ENCODE measurements at places on chromosomes 16 and 17.

DNA sequence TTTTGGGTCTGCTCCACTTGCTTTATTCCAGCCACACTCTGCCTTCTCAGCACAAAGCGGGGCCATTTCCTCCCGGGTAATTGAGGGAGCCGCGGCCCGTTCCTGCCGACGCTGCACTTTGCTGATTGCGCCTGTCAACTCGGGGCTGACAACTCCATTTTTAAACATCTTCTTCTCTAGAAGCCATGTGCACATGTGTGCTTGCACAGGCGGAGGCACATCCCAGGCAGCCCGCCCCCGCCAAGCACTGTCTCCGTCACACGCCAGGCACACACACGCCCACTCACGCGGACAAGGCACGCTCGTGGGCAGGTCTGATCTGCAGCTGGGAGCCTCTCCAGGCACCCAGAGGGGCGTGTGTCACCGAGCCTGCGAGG lies 63.2 kb downstream of the ENGASE start:
- DNase-seq, result no peak

DNA sequence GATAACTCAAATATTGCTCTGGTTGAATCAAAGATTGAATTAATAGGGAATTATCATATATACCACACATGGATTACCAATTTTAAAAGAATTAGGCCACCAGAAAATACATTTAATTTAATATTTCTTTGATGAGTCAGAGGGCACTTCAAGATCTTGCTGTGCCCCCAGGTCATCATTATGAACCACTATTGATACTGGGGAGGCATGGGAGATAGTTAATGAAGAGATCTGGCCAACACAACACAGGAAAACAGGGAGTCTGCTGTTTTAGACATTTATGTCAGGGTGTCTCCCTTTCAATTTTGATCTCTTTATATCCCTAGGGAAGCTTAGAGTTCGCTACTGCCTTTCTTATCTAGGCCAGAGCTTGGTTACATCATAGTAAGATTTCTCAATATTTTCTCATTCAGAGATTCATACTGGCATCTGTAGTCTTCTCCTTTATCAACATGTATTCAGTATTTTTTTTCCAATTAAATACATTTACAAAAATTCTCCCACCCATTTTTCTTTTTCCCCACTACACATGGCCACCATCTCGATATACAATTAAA lies 158.3 kb upstream of the ZFHX3 start:
- no peak for DNase-seq

DNA sequence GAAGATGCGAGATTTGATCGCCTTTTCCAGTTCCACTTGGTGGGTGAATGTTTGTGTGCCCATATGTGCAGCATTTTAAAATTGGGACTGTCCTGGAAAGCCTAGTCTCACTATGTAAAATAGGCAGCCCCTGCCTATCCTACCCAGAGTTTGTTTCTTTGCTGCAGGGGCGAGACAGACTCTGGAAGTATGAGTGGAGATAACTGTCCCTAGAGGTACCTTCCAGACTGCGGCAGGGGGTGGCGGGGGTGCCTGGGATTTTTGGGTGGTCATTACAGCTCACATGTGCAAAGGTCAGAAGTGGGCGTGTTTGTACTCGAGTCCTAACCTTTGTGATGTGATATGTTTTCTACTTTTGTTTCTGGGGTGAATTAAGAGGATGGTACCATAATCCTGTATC lies 36.6 kb downstream of the MPRIP start:
- no peak for DNase-seq

- DNase-seq, result no peak
These were observed at the start of gene TMEM204 for GRCh38 chr16:1533443-1533951. Gene TMEM204, plus strand, starts transcription at chr16:1533666. Its CDS starts 610 bp downstream, at chr16:1534276.

DNA sequence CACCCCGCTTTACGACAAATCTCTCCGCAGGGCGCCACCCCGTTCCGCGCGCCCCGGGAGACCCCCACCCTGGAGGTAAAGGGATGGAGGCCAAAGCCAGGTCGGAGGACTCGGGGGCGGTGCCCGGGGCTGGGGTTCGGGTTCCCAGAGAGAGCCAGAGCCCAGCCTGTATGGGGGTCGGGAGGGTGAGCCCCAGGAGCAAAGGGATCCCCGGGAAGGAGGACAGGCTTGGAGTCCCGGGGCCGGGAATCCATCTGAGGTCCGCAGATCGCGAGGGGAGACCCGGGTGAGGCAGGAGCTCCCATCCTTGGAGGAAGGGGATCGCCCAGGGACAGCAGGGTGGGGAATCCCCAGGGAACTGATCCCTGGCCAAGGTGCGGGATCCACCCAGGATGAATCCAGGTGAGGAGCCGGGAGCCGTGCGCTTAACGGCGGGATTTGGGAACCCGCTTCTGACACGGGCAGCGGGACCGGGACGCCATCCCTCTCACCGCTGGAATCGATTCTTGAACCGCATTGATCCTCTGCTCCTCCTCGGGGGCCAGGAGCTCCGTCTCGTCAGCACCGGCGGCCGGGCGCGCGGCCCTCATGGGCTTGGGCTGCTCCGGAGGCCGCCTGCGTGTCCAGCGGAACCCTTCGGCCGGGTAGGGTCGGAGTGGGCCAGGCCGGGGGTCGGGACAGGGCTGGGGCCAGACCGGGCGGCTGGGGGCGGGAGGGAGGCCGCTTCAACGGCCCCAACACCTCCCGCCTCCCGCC lies at the start of gene MMD:
MMD (minus strand) TSS at position 657 of the 756 bp plus-strand sequence; CDS start at position 517, 140 bp downstream.
- peak; percentile 51 for DNase-seq

- peak; percentile 44 for DNase-seq
These were observed 103.1 kb downstream of the STX8 start for GRCh38 chr17:9472541-9472940.

DNA sequence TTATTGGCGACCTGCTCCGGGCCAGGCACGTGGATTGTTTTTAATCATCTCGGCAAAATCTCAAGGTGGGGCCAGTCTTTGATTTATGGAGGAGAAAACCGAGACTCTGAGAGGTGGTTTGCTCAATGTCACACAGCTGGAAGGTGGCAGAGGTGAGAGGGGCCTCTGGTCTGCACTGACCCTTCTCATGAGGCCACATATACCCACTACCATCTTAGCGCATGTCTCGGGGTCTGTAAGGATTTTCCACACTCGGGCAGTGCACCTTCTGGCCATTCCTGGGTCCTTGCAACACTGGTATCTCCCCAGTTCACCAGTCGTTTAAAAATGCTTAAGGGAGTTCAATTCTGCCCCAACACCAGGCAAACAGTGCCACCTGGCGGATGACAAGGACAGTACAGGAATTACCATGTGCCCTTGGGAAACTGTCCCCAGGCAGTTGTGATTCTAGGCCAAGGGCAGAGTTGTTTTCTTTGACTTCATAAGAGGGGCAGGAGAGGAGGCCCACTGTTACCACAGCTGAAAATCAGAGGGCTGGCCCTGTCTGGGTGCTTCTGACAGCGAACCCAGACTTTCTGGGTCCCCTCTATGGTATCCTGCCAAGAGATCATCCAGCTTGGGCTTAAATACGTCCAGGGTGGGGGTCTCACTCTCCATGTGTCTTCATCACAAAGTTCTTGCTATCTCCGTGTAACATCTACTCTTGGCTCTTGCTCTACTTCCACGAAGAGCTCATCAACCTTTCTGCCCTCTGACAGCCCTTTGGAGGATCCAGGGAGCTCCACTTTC lies 39.4 kb upstream of the RAI1 start:
- DNase-seq, result peak; percentile 90

DNA sequence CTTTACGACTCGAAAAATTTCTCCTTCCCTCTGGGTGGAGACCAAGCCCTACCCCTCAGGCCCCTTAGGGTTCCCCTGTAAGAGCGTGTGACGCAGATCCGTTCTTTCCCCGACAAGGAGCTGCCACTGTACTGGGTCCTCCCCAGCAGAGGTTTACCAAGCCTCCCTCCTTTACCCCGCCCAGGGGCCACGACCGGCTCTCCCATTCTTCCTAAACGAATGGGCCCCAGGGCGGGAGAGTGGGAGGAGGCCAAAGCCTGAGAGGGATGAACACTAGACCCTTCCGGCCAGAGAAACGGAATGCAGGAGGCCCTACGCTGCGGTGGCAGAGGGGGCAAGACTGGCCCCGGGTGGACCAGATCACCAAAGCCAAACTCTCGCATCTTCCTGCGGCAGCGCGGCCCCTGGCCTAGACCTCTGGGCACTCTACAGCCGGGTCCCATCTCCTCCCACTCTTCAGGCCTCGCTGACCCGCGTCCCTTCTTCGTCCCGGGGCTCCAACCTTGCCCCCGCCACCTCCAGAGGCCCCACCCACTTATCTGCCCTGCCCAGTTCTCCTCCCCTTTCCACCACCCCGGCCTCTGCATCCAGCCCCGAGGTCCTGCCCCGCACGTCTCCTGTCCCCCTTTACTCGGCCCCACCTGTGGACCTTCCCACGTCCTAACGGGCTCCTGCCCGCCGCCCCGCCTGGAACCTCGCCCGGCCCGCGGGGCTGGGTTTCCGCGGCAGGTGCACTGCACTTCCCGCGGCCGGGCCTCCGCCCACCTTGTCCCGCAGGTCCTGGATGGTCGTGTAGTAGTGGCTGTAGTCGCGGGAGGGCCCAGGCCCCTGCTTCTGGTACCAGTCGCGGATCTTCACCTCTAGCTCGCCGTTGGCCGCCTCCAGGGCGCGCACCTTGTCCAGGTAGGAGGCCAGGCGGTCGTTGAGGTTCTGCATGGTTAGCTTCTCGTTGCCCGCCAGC lies 765 bp downstream of the KRT19 start:
- no peak for DNase-seq

GRCh38 chr17:48645639-48646182 lies 19.6 kb upstream of the HOXB9 start:
- no peak for DNase-seq
